Mesothelial cell of epicardium (in vitro differentiated cells): ENCODE measurements at places on chromosomes 6 and 20.

DNA sequence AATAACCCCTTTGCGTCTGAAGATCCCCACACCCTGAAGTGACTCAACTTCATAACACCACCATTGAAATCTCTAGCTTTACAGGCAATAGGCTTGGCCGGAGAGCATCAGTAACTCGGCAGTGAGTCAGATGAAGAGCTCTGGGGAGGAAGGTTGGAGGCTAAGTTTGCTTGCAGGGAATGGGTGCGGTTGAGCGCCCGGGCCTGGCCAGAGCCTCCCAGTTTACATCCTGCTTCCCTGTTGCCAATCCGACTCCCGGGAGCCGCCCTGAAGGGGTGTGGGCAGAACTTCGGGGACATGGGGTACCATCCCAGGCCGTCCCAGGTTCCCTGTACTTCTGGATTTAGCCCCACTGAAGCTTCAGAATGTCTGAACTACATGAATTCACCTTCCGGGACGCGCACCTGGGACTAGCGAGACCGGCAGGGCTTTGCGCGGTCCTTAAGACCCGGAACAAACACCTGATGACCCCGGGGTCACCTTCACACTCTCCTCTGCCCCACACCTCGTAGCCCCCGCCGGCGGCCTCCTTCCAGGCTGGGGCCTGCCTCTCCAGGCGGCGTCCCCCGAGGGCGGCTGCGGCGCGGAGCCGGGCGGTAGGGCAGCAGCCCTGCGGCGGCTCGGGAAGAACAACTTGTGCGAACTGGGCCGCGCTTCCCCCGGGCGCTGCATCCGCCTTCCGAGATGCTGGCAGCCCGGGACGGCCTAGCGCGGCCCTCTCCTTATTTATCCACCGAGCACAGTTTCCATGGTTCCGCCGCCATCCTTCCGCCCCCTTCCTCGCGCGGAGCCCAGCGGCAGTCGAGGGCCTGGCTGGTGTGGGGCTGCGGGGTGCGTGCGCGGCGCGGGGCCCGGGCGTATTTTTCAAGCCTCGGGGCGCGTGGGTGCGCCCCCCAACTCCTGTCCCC is 56.6 kb upstream of the RREB1 start:
- DNase-seq, result peak; percentile 62

GRCh38 chr20:31875671-31876070 is 5.2 kb downstream of the TTLL9 start:
- DNase-seq, result no peak

GRCh38 chr6:157774153-157775135 is 48.6 kb upstream of the SNX9 start:
- DNase-seq, result no peak

DNA sequence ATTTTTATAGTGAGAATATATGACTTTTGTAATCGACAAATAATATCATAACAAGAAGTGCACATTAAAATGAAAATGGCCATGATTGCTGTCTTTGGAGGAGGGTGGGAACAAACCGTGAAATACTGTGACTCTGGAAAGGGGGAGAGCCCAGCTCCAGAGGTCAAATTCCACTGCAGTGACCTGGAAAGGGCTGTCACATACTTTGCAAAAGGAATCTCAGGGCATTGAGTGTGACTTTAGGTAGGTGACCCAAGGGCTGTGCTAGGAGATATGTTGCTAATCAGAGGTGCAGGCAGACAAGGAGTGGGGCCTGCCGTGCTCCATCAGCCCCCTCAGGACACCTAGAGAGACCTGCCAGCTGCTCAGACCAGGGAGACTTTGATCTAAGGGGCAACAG is 28.1 kb upstream of the BMP7 start:
- DNase-seq, result no peak

- DNase-seq, result no peak
Measured at GRCh38 chr20:46751856-46752255, 42.4 kb downstream of the SLC2A10 start.

- no peak for DNase-seq
Measured at GRCh38 chr20:33693741-33694638, 7.8 kb upstream of the E2F1 start.

GRCh38 chr20:21161926-21162325 is 36.0 kb downstream of the KIZ start:
- no peak for DNase-seq

GRCh38 chr6:80183019-80183795 is 76.7 kb downstream of the BCKDHB start:
- DNase-seq, result no peak

DNA sequence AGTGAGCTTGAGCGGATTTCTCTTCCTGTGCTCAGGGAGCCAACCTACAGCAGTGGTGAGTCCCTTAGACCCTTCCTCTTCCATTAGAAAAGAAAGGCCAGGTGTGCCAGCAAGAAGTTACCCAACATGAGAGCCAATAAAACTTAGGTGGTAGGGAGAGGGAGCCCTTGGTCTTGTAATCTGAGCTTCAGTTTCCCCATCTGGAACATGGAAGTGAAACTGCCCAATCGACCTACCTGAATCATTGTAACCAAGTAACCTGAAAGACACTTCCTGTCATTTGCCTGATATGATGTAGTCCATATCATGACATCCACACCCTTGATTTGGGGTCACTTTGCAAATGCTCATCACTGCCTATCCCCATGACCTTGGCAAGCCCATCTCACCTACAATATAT is 66.4 kb downstream of the MDGA1 start:
- no peak for DNase-seq

DNA sequence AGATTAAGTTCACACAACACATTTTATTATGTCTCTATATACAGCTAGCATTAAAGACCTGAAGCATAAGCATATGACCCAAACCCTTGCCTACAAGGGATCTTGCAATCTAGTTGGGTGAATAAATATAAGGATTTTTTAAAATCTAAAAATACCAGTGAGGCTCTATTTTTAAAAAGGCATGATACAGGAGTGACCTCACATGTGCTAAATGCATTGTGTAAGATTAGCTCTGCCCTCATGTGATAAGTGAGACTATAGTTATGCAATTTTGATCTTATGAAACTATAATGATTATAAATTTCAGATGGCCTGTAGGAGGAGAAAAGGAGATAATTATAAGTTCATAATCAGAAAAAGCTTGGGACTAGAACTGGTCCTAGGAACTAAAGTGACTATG is 451.0 kb upstream of the MAN1A1 start:
- no peak for DNase-seq

DNA sequence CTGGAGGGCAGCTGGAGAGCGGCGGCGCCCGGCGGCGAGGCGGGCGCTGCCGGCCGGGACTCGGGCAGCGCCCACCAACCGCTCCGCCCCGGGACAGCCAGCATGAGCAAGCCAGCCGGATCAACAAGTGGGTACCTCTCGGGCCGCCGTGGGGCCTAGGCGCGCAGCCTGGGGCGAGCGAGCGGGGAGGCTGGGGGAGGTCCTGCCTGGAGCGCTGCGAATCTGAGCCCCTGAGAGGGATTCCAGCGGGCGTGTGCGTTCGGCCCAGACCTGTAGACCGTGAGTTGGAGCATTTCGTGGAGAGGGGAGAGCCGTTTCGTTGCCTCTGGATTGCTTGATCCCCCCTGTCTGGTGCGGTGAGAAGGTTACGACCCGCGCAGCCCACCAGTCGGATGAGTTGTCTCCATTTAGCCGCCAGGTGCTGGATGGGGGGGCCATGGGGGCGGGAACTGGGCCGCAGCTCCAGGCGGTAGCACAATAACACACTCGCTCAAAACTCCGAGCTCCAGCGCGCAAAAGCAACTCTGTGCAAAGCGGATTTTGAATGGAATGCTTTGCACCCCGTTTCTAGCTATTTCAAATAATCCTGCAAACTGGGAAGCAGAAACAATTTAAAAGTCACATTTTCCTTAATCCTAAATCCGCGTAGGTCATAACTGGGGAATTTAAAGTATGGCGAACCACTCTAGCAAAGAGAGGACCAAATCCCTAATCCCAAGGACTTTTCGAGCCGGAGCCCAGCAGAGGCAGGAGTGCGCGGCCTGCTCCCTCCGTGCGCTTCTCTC is 1.0 kb downstream of the NR2E1 start:
- DNase-seq, result peak; percentile 39

DNA sequence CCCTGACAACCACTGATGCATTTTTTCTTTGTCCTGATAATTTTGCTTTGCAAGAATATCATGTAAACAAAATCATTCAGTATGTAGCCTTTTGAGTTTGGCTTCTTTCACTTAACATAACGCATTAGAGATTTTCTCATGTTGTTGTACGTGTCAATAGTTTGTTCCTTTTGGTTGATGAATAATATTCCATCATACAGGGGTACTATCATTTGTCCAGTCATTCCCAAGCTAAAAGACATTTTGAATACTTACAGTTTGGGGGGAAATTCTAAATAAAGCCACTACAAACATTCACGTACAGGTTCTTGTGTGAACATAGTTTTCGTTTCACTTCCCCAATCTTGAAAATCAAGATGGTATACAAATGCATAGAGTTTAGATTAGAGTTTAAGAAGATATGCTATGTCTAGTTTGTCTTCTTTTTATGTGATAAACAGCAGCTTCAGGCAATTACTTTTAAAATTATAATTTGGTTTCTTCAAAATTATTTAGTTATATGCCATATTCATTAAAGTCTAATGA is 5.2 kb downstream of the HAO1 start:
- no peak for DNase-seq

GRCh38 chr20:4812641-4813075 is 90.9 kb downstream of the PRND start:
- DNase-seq, result no peak

- DNase-seq, result no peak
Measured at GRCh38 chr20:22944062-22944461, 91.0 kb upstream of the SSTR4 start.

DNA sequence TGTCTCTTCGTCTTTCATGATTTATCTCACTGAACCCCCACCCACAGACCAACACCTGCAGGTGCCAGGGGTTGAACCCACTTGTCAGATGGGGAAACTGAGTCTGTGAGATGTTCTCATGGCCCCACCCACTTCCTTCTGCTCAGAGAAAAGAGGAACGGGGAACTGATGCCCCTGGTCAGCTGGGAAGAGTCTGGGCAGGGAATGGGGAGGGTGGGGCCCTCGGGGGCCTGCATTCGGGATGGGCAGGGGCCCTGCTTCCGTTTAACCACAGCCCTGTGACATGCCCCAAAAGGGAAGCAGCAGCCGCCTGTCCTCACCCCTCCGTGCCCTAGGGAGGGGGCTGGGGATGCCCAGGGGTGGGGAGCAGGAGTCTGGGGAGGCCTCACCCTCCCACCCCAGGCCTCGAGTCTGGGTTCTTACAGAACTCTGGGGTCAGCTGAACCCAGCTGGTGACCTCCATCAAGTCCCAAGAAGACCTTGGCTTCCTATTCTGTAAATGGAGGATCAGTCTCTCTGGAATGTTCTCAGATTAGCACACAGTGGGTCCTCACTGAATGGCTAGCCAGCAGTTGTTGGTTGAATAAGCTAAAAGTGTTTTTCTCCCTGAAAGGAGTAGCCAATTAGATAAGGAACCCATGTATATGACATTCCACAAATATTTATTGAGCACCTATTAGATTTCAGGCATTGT is 81.5 kb downstream of the CEBPB start:
- no peak for DNase-seq

DNA sequence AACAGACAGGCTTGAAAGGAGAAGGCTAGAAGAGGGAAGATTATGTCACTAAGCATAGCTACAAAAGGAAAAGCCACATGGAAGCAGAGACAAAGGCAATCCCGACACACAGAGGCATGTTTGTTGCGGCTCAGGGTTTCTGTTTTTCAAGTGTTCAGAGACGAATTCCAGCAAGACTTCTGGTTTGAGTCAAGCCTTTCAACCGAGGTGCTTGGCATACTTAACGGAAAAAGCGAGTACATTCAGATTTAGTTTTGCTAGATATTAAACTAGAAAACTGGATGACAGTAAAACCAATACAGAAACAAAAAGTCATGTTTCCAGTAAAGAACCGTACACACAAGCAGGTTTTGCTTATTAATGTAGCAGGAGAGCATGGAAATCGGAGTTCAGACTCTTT is 27.2 kb downstream of the MCUR1 start:
- no peak for DNase-seq

- DNase-seq, result no peak
Measured at GRCh38 chr6:121851056-121851455, 415.6 kb downstream of the GJA1 start.

- no peak for DNase-seq
Measured at GRCh38 chr6:147910281-147910680, 401.8 kb downstream of the SAMD5 start.

DNA sequence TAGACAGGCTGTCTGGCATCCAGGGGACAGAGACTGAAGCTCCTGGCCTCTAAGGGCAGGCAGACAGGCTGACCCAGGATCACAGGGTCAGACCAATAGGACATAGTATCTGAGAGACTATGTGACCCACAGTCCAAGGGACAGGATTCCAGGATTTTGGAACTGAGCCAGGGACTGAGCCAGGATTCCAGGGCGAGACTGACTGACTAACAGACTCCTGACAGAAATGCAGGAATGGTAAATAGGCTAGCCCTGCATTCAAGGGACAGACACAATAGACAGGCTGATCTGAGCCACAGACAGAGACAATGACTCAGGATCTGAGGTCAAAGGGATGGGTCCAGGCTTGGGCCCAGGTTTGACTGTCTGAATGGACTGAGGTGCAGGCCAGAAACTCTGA is 19.8 kb downstream of the XKR7 start:
- DNase-seq, result no peak

DNA sequence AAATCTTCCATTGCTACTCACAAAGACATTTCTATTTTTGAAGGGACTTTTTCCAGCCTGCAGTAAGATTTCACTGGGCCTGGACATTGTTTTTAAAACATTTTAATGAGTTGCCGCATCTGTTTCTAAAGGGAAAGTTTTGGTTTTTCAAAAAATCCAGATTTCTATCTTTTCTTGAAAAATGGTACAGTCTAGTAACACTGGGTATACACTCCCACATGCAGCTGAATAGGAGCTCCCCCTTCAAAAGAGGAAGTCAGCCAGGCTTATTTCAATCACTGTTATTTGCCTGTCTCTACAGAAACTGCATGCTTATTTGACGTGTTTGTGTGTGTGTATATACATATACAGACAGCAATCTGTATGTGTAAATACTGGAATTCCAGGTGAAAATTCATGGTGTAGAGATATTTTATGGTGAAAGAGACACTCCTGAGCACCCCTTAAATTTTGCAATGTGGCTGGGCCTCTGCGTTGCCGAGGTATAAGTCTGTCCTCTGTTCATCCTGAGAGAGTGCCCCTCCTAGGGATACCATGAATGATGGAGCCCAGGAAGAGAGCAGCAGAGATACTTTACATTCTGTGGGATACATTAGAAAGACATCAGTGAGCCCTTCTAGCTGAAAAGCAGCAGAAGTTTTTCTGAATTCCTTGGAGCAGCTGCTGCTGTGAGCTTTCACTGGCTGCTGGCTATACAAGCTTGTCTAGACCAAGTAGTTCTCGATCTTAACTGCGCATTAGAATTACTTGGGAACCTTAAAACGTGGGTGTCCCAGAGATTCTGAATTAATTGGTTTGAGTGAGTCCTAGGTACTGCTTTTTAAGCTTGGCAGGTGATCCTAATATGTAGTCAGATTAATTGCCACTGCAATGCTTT is 12.0 kb upstream of the ABRACL start:
- no peak for DNase-seq

GRCh38 chr6:44339763-44340625 is 2.5 kb upstream of the SPATS1 start:
- DNase-seq, result no peak
